Thoracic aorta (tissue), 2 donors: ENCODE measurements at places on chromosomes 6 and 20.
A peak's percentile ranks its signal among the peaks of the same experiment; 100 is the strongest.

DNA sequence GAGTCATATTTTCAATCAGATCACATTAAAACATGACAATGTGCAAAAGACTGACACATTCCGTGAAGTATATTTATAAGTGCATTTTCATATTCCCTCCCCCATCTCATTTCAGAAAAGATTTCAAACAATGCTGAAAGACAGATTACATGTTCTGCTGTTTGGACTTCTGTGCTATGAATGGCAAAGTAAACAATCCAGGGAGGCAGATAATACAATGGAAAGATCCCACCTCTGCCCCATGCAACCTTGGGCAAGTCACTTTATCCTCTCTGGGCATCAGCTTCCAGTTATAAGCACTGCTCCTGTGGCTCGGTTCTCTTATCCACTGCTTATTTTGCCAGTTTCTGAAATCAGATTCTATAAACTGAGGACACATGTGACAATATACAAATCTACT, 110.2 kb downstream of the RCAN2 start:
- no peaks in the 10 kb centered on the region for H3K27me3 ChIP-seq
- peaks cover 38% of the 10 kb centered on the region for H3K4me1 ChIP-seq
- H3K27ac ChIP-seq = no peak overlapping the region
- DNase-seq = no peak
- no peaks in the 10 kb centered on the region for H3K36me3 ChIP-seq

GRCh38 chr6:16689788-16690607, 71.3 kb downstream of the ATXN1 start:
- DNase-seq = no peak
- peaks cover 26% of the 10 kb centered on the region for H3K4me1 ChIP-seq
- H3K36me3 ChIP-seq = no peaks in the 10 kb centered on the region
- H3K27me3 ChIP-seq = no peaks in the 10 kb centered on the region
- H3K4me3 ChIP-seq = no peak overlapping the region

- H3K4me1 ChIP-seq = peaks cover 49% of the 10 kb centered on the region
These were observed 6.8 kb downstream of the SLC22A3 start for GRCh38 chr6:160355001-160355400.

DNA sequence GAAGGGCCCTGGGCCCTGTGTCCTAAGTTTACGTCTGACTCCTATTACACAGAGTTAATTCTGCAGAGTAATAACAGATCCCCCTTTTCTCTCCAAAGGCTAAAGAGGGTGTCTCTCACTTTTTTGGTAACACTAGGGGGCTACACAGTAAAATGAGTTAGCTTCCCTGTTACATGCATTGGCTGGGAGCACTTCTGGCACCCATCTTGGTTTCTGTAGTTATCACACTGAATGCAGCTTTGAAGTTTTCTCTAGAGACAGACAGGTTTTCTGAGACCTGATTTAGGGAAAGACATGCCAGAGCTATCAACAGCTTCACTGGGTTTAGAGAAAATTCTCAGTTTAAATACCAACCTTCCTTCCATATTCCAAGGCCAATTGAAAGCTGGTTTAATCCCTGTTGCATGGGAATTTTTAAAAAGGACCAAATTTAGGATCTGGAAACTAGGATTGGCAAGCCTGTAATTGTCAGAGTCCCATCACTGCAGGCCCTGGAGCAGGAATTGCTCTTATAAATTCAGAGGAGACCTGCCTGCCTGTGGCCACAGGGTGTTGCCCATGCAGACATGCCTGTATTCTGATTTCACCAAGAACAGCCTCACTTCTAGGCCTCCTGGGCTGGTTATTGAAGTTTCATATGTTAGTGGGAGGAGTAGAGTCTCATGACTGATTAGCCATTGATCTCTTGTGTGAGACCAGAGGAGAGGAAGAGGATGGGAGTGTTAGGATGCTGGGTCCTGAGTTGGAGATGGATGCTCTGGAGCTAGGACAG, 29.4 kb downstream of the RNF8 start:
- no peaks in the 10 kb centered on the region for H3K27me3 ChIP-seq
- no peaks in the 10 kb centered on the region for H3K4me1 ChIP-seq
- H3K27ac ChIP-seq = no peak overlapping the region
- DNase-seq = no peak

GRCh38 chr6:106124437-106125430, 38.6 kb downstream of the PRDM1 start:
- DNase-seq = no peak
- H3K36me3 ChIP-seq = no peaks in the 10 kb centered on the region
- no peaks in the 10 kb centered on the region for H3K4me1 ChIP-seq
- H3K4me3 ChIP-seq = no peak overlapping the region

GRCh38 chr6:14123386-14124111, 6.0 kb downstream of the CD83 start:
- no peaks in the 10 kb centered on the region for H3K4me1 ChIP-seq
- H3K4me3 ChIP-seq = no peak overlapping the region
- no peak overlapping the region for H3K27ac ChIP-seq
- no peaks in the 10 kb centered on the region for H3K36me3 ChIP-seq

GRCh38 chr6:137762168-137763090, 104.6 kb upstream of the TNFAIP3 start:
- no peak overlapping the region for H3K27ac ChIP-seq

DNA sequence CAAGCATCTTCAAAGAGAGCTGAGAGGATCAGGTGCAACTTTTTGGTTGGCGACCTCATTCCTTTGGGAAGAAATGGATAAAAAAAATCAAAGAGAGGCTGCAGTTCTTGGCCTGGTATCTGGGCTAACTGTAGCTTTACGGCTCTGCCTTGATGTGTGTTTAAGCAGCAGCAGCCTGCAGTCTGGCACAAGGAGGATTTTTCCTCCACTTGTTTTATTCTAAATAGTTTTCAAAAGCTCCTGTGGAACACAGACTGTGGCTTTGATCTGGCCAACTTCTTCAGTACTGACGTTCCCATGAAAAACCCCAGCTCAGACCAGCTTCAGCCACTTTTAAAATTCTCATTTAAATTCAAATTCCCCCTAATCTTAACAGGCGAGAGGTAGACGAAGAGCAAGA, 137.3 kb downstream of the HDGFL1 start:
- H3K27ac ChIP-seq = peak overlapping the region; percentile 77
- H3K36me3 ChIP-seq = no peaks in the 10 kb centered on the region
- H3K4me3 ChIP-seq = no peak overlapping the region
- no peaks in the 10 kb centered on the region for H3K27me3 ChIP-seq
- H3K4me1 ChIP-seq = peaks cover 23% of the 10 kb centered on the region

DNA sequence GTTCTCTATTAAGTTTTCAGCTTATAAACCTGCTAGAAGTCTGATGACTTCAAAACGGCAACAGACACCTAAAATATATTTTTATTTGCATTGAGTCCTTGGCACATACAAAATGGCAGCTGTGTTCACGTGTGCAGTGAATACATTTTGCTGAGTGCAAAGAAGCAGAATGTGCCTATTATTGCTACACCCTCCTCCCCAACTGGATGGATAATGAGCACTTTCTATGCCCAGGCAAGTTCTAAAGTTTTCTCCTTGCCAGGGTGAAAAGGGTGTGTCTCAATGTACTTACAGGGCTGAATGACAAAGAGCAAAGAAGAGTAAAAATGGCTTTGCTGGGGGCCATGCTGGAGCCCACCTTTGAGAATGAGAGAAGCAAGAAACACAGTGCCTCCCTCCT, 4.0 kb upstream of the FERMT1 start:
- peaks cover 16% of the 10 kb centered on the region for H3K4me1 ChIP-seq
- no peak for DNase-seq
- H3K4me3 ChIP-seq = no peak overlapping the region
- H3K36me3 ChIP-seq = no peaks in the 10 kb centered on the region
- no peaks in the 10 kb centered on the region for H3K27me3 ChIP-seq
- no peak overlapping the region for H3K27ac ChIP-seq

- H3K27ac ChIP-seq = no peak overlapping the region
- no peaks in the 10 kb centered on the region for H3K4me1 ChIP-seq
- H3K27me3 ChIP-seq = no peaks in the 10 kb centered on the region
- no peak overlapping the region for H3K4me3 ChIP-seq
These were observed 41.7 kb downstream of the SYNE1 start for GRCh38 chr6:152595499-152595898.

DNA sequence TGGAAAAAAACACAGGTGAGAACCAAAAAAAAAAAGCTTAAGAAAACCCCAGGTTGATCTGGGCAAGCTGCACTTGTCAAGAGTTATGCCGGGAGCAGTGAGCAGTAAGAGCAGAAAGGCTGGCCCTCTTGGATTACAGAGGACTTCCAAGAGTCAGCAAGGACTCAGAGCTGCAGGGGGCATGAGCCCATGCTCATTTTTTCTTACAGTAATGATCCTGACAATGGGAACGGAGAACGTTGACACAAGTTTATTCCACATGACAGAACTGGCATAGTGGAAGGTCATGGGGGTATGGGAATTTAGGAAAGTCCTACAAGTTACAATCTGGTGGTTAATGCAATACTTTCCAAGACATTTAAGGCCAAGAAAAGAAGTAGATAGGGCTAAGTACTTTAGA, 256.6 kb downstream of the GMDS start:
- H3K4me3 ChIP-seq = no peak overlapping the region
- H3K4me1 ChIP-seq = peaks cover 11% of the 10 kb centered on the region
- DNase-seq = no peak
- no peak overlapping the region for H3K27ac ChIP-seq

GRCh38 chr20:62496568-62497218, 20.9 kb upstream of the GATA5 start:
- no peaks in the 10 kb centered on the region for H3K27me3 ChIP-seq
- no peak overlapping the region for H3K4me3 ChIP-seq
- no peak for DNase-seq
- no peaks in the 10 kb centered on the region for H3K4me1 ChIP-seq
- no peak overlapping the region for H3K27ac ChIP-seq
